ENCODE measurements at places on chromosomes 4 and X.
A peak's percentile ranks its signal among the peaks of the same experiment; 100 is the strongest.

GRCh38 chrX:30965767-30966166 is 76.7 kb upstream of the TAB3 start:
- DNase-seq: no peak

DNA sequence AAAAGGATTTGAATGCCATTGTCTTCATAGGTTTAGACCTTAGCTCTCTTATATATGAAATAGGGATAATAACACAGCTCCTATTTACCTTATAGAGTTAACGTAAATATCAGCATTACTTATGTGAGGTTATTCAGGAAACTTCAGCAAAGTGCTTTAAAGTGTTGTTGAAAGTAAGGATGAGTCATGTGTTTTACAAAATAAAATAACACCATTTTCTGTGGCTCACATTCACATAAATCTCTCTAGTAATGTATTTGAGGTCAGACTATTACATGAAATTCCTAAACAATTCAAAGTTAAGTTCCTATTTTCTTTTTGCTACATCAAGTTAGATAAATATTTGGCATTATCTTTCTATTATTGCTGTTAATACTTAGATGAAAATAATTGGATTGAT is 2.9 kb downstream of the GNRHR start:
- no peak for DNase-seq

GRCh38 chr4:100882661-100883060 is 364.8 kb upstream of the EMCN start:
- DNase-seq: no peak

GRCh38 chrX:20067709-20068561 is 48.8 kb downstream of the MAP7D2 start:
- peak; percentile 17 for DNase-seq

- no peak for DNase-seq
These were observed 236.9 kb downstream of the CHIC1 start for GRCh38 chrX:73799888-73800287.

DNA sequence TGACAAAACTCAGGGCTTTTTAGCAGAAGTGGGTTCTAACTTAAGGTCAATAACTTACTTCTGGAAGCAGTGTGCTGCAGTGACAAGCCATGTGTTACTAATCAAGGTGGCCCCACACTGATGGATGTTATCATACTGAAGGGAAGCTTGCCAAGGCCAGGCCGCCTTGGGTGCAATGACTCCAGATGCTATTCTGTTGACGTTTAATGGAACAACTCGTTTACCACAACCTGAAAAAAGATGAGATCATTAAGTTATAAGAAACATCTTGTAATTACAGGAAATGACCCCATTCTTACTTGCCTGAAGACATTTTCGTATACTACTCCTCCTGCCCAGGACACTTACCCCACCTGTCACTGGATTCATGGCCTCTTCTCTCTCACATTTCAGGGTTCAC is 38.9 kb upstream of the TMPRSS11D start:
- no peak for DNase-seq

- no peak for DNase-seq
These were observed 126.3 kb downstream of the PRDM5 start for GRCh38 chr4:120796271-120796670.

GRCh38 chr4:158845311-158846041 is 76.7 kb downstream of the FNIP2 start:
- DNase-seq: no peak

DNA sequence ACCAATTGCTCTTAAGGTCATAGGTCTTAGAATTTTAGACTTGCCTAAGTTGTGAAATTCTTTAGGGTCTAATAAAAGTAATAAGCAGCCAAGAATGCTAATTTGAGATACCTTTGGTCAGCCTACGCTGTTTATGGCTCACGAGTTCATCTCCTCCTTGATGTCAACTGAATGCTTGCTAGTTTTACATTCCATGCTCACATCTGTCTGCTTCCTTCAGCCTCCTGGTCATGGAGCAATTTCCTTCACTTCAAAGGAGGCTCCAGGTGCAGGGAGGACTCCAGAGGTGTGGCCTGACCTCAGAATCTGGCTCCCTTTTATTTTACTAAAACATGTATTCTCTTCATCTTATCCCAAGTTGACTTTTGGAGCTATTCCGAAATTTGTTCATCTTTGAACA is 23.3 kb upstream of the LNX1 start:
- no peak for DNase-seq

Data from umbilical cord (tissue), 2 donors.